ENCODE measurements at places on chromosomes 12 and 14. TPM values are rescaled to one million over a fixed set of nuclear protein-coding genes. Genes with fewer than 3 reads are reported as not detected.
A peak's percentile ranks its signal among the peaks of the same experiment; 100 is the strongest.

The PLCZ1 gene
- not detected for total RNA-seq

The TPH2 gene
- not detected for total RNA-seq

The KLRK1 gene
- 2.6 TPM for total RNA-seq

The MGAT4C gene
- not detected for total RNA-seq

The TAS2R30 gene
- 8.6 TPM for total RNA-seq

The DEGS2 gene
- total RNA-seq: 10.2 TPM

The KRT5 gene
- total RNA-seq: 4.3 TPM

The TMPO gene
- total RNA-seq: 42.9 TPM

The POTEM gene
- not detected for total RNA-seq

The PHLDA1 gene
- 5.8 TPM for total RNA-seq

The NTS gene
- total RNA-seq: 10.2 TPM

The ADAM20 gene
- total RNA-seq: 3.4 TPM

The B4GALNT3 gene
- total RNA-seq: 4.6 TPM

DNA sequence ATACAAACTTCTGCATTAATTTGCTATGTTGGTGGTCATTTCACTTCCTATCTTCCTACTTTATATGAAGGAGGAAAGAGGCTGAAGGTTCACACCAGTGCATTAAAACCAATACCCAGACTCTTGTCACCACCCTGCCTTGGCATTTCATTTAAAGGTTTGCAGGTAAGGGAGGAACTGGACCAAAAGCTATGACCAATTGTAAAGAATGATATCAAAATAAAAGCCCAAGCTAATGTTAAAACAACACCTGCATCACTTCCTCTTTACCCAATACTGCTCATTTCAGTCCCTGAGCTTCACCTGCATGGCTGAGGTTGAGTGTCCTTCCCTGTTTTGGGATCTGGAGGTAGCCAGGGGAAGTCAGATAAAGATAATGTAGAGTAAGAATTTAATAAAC, 47.2 kb upstream of the TMEM233 start:
- no peak overlapping the region for H3K4me3 ChIP-seq
- no peaks in the 10 kb centered on the region for H3K36me3 ChIP-seq
- no peak for DNase-seq
- peaks cover 12% of the 10 kb centered on the region for H3K27me3 ChIP-seq

- H3K36me3 ChIP-seq: no peaks in the 10 kb centered on the region
- H3K4me1 ChIP-seq: no peaks in the 10 kb centered on the region
- no peaks in the 10 kb centered on the region for H3K27me3 ChIP-seq
- no peak overlapping the region for H3K27ac ChIP-seq
- no peak for DNase-seq
These were observed 5.4 kb upstream of the MGAT4C start for GRCh38 chr12:86261578-86261977.

- H3K4me1 ChIP-seq: peaks cover 6% of the 10 kb centered on the region
- peak overlapping the region; percentile 98 for H3K4me3 ChIP-seq
- peak overlapping the region; percentile 98 for H3K27ac ChIP-seq
- no peaks in the 10 kb centered on the region for H3K27me3 ChIP-seq
- H3K36me3 ChIP-seq: no peaks in the 10 kb centered on the region
- peak; percentile 73 for DNase-seq
These were observed 790 bp downstream of the DYNC1H1 start for GRCh38 chr14:101965181-101965544.

- DNase-seq: no peak
- H3K36me3 ChIP-seq: no peaks in the 10 kb centered on the region
- H3K4me3 ChIP-seq: no peak overlapping the region
These were observed 27.6 kb downstream of the MED13L start for GRCh38 chr12:116249938-116250337.

GRCh38 chr12:67893022-67893580, 96.1 kb upstream of the IFNG-AS1 start:
- no peaks in the 10 kb centered on the region for H3K36me3 ChIP-seq
- H3K27ac ChIP-seq: no peak overlapping the region
- H3K27me3 ChIP-seq: no peaks in the 10 kb centered on the region
- DNase-seq: no peak
- no peak overlapping the region for H3K4me3 ChIP-seq
- no peaks in the 10 kb centered on the region for H3K4me1 ChIP-seq

DNA sequence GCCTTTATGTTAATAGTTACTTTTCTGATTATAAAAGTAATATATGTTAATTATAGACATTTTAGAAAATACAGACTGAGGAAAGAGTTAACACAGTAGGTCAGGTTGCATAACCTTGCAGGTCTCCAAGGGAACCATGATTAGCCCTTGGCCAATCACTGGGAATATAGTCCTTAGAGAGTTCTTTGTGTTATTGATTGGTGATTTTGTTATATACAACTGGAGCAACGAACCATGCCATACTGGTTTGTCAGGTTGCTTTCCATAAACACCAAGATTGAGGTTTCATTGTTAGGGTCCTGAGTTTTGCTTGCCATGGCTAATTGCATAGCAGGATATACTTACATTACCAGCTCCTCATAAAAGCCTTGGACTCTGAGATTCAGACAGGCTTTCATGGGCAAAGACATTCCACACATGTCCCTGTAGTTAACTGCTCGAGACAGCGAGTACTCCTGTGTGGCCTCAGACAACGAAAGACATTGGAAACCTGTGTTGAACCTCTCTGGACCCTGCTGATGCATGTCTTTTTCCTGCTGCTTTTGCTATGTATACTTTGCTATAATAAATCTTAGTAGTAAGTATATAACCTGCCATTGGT, 33.7 kb downstream of the MAPK1IP1L start:
- no peak for DNase-seq
- H3K4me3 ChIP-seq: no peak overlapping the region
- no peaks in the 10 kb centered on the region for H3K36me3 ChIP-seq
- no peaks in the 10 kb centered on the region for H3K4me1 ChIP-seq

DNA sequence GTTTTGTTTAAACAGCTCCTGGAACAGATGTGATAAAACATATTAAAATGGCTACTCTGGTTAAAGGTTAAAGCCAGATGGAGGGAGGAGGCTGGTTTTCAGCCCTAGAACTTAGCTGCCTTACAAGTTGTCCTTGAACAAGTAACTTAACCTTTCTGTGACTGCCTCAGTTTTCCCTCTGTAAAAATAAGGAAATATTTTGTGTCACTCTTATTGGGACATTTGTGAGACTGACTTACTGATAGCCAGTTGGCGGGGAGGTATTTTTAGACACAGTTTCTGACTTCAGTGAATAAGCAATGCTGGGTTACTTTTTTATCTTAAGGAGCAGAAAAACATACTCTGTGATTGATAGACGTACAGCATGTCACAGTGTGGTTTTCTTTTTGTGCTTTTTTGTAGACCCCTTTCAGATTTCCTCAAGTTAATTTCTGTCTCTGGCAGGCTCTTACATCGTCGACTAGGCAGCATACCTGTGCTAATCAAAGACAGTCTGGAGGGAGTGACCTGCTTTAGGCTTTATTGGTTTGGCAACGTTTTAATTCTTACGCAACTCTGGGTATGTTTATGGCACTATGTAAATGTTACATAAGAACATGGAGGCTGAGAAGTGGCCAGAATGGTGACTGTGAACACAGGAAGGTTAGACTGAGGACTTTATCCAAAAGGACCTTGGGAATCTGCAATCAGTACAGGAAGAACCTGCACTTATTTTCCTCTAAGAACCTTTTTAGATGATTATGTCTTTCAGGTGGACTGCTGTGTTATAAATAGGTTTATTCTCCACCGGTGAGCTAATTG, 3.3 kb downstream of the ACVR1B start:
- no peaks in the 10 kb centered on the region for H3K27me3 ChIP-seq
- DNase-seq: no peak

DNA sequence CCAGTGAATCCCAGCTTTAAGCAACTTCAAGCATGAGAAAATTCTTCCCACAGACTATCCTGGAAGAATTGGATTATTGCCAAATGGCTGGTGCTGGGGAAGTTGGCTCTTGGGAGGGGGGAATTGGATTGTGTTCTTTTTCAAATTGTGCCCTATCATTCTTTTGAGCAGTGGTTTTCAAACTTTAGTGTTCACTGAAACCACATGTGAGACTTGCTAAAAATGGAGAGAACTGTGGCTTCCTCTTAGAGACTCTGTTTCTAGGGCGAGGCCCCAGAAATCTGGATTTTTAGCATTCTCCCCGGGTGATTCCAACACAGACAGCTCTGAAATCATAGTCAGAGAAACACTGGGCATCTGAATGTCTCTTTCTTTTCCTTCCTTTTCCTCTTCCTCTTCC, 14.3 kb upstream of the OTUB2 start:
- H3K4me1 ChIP-seq: no peaks in the 10 kb centered on the region
- no peaks in the 10 kb centered on the region for H3K27me3 ChIP-seq
- no peaks in the 10 kb centered on the region for H3K36me3 ChIP-seq
- no peak overlapping the region for H3K27ac ChIP-seq
- H3K4me3 ChIP-seq: no peak overlapping the region

- H3K27me3 ChIP-seq: no peaks in the 10 kb centered on the region
- no peaks in the 10 kb centered on the region for H3K36me3 ChIP-seq
- H3K4me3 ChIP-seq: peak overlapping the region; percentile 87
- H3K4me1 ChIP-seq: no peaks in the 10 kb centered on the region
- H3K27ac ChIP-seq: peak overlapping the region; percentile 94
These were observed 1.1 kb downstream of the DIP2B start for GRCh38 chr12:50505675-50506530.

DNA sequence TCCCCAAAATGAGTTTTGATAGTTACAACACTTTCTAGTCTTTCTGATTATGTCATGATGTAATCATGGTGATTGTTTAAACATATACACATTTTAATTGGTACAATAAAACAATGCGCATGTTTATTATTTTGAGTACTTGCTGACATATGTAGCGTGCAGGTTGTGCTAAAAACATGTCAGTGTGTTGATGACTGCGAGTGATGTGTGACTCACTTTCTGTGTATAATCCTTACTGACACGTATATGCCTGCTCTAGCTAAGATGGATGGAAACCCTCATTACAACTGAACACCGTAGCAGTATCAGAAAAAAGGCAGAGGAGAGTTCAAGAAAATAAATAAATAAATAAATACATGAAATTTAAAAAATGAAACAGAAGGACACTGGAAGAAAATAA, 1552.4 kb upstream of the FLRT2 start:
- no peak overlapping the region for H3K27ac ChIP-seq
- peaks cover 3% of the 10 kb centered on the region for H3K36me3 ChIP-seq
- H3K4me1 ChIP-seq: no peaks in the 10 kb centered on the region
- no peak for DNase-seq

DNA sequence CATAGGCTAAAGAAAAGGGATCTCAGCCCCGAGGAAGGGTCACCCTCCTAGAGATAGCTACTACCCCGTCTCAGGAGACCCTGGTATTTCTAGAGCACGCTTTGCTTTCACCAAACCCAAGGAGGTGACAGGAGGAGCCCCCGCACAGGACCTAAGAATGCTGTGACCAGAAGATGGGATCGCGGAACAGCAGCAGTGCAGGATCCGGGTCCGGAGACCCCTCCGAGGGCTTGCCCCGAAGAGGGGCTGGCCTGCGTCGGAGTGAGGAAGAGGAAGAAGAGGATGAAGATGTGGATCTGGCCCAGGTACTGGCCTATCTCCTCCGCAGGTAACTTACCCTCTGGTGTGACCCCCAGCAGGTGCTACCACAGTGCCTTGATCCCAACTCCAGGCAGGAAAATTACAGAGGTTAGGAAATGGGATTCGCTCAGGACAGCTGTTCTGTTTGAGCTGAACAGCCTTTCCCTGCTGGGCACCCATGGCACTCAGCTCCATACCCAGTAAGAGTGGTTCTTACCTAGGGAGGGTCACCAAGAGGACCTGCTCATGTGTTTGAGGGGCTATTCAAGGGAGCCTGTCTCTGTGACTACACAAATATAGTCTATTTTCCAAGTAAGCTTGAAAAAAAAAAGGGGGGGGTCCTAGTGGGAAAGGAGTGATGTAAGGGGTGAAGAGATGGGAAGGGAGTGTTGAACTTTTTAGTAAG, 826 bp upstream of the NRL start:
- H3K4me3 ChIP-seq: peak overlapping the region; percentile 74
- no peaks in the 10 kb centered on the region for H3K27me3 ChIP-seq
- H3K27ac ChIP-seq: peak overlapping the region; percentile 98
- H3K4me1 ChIP-seq: peaks cover 13% of the 10 kb centered on the region

DNA sequence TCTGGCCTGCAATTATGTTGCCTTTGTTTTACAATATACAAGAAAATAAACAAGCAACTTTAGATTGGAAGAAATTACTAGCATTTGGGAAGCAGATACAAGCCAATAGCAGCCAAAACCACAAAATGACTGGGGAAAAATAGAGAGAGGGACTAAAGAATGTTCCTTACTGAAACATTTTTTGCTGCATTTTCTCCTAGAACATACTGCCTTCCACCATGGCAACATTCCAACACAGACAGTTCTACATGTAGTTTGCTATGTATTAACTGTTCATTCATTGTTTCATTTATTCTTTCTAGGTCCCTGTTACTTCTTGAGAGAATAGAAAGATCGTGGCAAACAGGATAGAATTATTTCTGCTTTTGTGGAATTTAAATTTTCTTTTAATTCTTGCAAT, 530.2 kb downstream of the RPS29 start:
- no peaks in the 10 kb centered on the region for H3K27me3 ChIP-seq
- DNase-seq: no peak
- H3K4me3 ChIP-seq: no peak overlapping the region
- no peaks in the 10 kb centered on the region for H3K36me3 ChIP-seq
- no peak overlapping the region for H3K27ac ChIP-seq
- no peaks in the 10 kb centered on the region for H3K4me1 ChIP-seq

DNA sequence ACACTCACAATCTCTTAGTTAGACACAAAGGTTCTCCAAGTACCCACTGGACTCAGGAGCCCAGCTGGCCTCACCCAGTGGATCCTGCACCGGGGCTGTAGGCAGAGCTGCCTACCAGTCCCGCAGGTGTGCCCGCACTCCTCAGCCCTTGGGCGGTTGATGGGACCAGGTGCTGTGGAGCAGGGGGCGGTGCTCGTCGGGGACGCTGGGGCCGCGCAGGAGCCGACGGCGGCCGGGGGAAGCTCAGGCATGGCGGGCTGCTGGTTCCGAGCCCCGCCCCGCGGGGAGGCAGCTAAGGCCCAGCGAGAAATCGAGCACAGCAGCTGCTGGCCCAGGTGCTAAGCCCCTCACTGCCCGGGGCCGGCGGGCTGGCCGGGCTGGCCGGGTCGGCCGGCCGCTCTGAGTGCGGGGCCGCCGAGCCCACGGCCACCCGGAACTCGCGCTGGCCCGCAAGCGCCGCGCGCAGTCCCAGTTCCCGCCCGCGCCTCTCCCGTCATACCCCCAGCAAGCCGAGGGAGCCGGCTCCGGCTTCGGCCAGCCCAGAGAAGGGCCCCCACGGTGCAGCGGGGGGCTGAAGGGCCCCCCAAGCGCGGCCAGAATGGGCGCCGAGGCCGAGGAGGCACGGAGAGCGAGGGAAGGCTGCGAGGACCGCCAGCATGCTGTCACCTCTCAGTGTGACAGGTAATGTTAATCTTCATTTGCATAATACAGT, 506.8 kb downstream of the LRFN5 start:
- H3K4me3 ChIP-seq: no peak overlapping the region
- no peaks in the 10 kb centered on the region for H3K4me1 ChIP-seq
- DNase-seq: no peak
- no peak overlapping the region for H3K27ac ChIP-seq
- no peaks in the 10 kb centered on the region for H3K36me3 ChIP-seq
